ENCODE measurements at places on chromosomes 2 and 18. TPM values are rescaled to one million over a fixed set of nuclear protein-coding genes. Genes with fewer than 3 reads are reported as not detected.

Gene WDPCP
- 2.9 TPM for total RNA-seq

Gene LIMS3
- total RNA-seq, result 2.3 TPM

Gene ZNF532
- 27.1 TPM for total RNA-seq

Gene SERPINB3
- total RNA-seq, result not detected

Gene KIF5C
- 0.16 TPM for total RNA-seq

Gene LRRC30
- total RNA-seq, result not detected

Gene AMER3
- total RNA-seq, result not detected

Gene TAF1B
- total RNA-seq, result 13.9 TPM

Measured in cardiac atrium fibroblast (primary cell).